Ovary (tissue), 10 donors: ENCODE measurements at places on chromosomes 3 and 15. TPM values are rescaled to one million over a fixed set of nuclear protein-coding genes. Genes with fewer than 3 reads are reported as not detected.

The LTK gene
- polyA plus RNA-seq = 0.23 TPM

The ISL2 gene
- polyA plus RNA-seq = not detected

The GPX1 gene
- polyA plus RNA-seq = 192 TPM

The LRRK1 gene
- 6.5 TPM for polyA plus RNA-seq

The REC114 gene
- not detected for polyA plus RNA-seq

The GOLGA8K gene
- 0.60 TPM for polyA plus RNA-seq

The TRA2B gene
- 132 TPM for polyA plus RNA-seq

The CCR9 gene
- polyA plus RNA-seq = not detected

The DGKG gene
- polyA plus RNA-seq = 7.0 TPM

The COPS2 gene
- 80.5 TPM for polyA plus RNA-seq

The IMPG2 gene
- polyA plus RNA-seq = 0.06 TPM

DNA sequence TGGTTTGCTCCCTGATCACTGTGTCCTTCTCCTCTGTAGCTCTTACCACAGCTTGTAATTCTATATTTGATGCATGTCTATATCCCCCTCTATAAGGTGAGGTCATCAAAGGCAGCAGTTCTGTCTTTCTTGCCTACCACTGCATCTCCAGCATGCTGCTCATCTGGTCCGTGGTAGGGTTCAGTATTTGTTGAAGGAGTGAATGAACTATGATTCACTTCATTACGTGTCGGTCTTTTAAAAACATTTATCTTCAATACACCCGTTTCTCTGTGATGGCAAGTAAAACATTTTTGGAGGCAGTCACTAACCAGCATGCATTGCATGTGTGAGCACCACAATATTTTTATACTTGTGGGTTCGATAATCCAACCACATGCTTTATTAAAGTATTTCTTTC is 27.6 kb downstream of the CHST14 start:
- no peak for DNase-seq

DNA sequence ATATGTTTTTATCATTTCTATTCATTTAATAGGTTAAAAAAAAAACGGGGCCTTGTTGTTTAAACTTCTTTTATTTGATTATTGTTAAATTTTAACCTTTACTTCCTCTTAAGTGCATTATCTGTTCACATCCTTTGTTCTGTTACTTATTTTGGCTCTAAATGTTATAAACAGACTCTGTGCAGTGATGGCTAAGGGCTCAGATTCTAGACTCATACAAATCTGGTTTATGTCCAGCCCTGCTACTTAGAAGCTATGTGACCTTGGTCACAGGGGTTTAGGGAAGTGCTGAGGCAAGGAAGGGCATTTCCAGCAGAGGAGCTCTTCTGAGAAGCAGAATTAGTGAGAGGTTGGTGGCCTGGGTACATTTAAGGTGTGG is 55.3 kb upstream of the VILL start:
- no peak for DNase-seq

DNA sequence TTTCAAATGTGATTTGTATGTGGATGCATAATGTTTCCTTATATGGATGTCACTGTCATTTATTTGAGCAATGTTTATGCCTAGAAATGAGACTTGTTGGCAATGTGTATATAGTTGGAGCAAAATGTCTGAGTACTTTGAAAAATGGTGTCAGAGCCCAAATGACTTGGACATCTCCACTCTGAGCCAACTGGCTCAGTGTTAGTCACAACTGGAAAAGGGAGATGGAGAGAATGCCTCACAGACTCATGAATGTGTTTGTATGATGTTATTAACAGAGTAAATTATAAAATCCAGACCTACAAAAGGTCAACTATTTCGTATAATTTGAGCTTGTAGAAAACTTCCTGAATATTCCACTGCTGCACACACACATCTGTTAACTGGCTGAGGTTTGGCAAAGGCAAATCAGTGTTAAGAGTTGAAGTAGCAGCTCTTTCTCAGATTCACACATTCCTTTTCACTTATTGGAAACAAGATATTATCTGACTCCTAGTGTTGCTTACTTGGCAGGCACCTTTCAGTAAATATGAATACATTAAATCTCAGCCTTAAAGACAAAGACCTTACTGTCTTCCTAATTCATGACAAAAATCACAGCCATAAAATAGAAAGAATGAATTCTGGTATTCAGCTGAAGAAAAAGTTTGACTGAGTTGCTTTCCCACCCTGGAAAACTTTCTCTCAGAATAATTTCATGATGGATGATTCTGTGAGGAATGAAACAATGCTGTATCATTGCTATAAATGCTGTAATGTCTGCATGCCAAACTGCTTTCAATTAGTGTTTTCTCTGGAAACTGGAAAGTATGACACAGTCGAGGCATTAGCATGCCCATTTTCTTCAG is 27.0 kb downstream of the ADIPOQ start:
- no peak for DNase-seq

DNA sequence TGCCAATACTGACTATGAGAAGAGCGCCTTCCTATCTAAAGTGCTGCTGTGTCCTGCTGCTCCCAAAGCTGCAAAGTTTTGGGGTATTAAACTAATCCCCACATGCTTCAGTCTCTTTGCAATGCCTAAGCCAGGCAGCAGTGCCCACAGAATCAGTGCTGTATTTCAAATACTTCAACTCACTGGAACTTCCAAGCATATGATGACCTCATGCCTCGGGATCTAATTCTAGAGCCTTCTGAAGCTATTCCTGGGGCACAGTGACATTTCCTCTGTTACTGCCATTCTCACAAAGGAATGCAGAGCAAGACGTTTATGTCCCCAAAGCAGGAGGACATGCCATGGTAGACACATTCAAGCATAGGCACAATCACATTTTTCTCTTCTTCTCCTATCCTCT is 78.5 kb downstream of the CD200 start:
- no peak for DNase-seq

DNA sequence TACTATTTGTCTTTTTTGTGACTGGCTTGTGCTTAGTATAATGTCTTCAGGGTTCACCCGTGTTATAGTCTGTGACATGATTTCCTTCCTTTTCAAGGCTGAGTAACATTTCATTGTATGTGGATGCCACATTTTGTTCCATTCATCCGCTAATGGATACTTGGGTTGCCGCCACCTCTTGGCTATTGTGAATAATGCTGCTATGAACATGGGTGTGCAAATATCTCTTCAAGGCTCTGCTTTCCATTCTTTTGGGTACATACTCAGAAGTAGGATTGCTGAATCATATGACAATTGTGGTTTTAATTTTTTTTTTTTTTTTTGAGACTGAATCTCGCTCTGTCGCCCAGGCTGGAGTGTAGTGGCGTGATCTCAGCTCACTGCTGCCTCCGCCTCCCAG is 15.4 kb downstream of the CRTC3 start:
- DNase-seq = no peak

DNA sequence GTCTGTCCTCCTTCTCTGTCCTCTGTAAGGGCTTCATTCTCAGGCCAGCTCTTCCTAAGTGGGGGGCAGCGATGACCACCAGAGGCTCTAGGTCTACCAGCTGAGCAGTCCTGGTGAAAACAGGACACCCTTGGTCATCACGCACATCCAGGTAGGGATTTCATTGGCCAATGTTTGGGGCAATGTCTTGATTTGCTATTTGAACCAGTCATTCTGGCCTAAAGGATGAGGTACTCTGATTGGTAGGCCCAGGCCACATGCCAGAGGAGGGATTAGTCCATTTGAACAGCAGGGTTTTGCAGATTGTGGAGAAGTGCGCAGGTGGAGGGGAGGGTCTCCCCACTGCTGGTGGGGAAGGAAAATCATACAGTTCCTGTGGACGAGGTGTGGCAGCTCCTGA is 57.3 kb downstream of the PLXNA1 start:
- DNase-seq = no peak

DNA sequence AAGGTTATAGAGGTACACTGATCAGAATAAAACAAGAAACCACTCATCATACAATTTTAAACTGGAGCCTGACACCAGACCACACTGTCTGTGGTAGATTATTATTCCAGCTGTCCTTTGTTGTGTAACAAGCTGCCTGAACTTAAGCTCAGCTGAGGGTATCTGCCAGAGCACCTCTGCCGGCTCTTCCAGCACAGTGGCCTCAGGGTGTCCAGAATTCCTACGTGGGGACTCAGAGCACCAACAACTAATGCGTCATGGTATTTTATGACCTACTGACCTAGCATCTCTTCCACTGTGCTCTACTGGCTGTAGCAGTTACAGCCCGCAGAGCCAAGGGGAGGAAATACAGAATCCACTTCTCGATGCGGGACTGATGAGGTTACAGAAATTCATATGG is 15.6 kb upstream of the RAF1 start:
- no peak for DNase-seq

GRCh38 chr3:78845605-78846004 is 922.2 kb downstream of the ROBO1 start:
- DNase-seq = no peak

GRCh38 chr3:14819671-14820070 is 909 bp downstream of the FGD5 start:
- DNase-seq = no peak

DNA sequence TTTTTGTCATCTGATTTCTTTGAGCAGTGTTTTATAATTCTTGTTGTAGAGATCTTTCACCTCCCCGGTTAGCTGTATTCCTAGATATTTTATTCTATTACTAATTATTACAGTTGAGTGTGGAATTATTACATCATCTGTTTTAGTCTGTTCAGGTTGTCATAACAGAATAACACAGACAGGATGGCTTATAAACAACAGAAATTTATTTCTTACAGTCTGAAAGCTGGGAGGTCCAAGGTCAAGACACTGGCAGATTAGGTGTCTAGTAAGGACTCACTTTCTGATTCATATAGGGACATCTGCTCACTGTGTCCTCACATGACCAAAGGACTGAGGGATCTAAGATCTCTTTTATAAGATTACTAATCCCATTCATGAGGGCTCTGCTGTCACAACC is 121.3 kb upstream of the THBS1 start:
- no peak for DNase-seq

DNA sequence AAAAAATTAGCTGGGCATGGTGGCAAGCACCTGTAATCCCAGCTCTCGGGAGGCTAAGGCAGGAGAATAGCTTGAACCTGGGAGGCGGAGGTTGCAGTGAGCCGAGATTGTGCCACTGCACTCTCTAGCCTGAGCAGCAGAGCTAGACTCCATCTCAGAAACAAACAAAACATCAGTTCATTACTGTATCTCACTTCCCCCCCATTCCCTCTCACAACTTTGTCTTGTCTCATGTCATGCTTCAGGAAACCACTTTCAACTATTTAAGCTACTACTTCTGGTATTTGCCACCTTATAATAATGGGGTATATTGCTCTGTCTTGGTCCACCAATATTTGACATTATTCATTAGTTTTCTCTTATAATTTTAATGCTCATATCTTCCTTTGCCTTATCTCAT is 26.2 kb downstream of the PIK3CA start:
- no peak for DNase-seq

DNA sequence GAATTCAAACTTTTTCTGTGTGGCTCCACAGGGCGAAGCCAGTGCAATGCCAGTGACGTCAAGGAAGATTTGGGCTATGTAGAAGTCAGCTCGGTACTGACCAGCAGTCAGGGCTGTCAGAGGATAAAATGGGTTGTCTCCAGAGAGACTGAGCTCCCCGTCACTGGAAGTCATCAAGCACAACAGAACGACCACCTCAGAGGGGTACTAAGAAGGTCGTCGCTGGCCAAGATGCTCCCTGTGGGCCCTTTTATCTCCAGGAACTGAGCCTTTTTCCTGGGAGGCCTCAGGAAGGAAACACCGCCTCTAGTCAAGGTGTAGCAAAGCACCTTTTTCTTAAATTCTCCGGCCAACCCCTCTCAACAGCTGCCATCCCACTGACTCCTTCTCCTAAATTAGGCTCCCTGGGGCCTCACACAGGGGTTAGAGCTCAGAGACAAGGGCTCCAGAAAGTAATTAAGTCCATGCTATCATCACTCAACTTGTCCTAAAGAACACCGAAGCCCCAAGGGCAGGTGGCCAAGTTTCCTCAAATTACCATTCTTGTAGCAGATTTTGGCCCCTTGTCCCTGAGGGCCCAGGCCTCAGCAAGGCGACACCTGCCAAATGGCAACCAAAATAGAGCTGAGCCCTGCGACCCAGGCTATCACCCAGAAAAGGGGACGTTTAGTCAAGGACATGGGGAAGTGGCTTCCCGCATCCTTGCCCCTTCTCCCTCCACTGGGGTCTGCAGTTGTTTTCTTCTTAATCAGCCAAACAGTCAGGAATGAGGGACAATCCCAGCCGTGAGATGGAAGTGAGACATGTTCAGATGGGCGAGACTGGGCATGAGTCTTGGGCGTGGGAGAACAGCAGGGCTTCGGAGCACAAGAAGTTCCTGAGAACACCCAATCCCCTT is 48.0 kb downstream of the SSUH2 start:
- no peak for DNase-seq

DNA sequence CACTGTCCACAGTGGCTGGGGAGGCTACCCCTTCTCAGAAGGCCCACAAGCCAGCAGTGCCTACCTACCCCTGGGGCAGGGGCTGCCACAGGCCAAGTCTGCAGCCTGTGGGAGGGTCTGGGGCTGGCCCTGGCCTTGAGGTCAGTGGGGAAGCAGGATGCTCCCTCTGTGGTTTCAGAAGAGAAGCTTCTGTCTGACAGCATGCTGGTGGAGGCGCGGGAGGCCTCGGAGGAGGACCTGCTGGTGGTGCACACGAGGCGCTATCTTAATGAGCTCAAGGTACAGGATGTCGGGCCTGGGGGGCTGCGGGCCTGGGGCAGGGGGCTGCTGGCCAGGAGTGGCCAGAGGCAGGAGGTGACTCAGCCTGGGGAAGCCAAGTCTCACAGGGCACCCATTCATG is 3.2 kb downstream of the HDAC11 start:
- no peak for DNase-seq

DNA sequence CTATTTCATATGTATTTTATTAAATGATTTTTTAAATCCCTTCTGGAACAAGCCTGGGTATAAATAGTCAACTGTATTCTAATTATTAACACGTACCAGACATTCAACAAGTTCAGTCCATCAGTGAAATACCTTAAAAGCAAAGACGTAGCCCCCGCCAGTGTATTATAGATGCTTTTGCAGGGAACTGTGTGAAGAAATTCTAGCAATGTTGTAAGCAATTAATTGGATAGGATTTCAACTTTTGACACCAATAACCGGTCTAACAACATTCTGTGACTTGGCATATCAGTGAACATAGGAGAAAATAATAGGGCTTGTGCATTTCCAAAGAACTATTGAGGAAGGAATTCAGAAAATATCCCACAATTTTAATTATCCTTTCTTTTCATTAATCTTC is 67.2 kb upstream of the TGFBR2 start:
- no peak for DNase-seq

DNA sequence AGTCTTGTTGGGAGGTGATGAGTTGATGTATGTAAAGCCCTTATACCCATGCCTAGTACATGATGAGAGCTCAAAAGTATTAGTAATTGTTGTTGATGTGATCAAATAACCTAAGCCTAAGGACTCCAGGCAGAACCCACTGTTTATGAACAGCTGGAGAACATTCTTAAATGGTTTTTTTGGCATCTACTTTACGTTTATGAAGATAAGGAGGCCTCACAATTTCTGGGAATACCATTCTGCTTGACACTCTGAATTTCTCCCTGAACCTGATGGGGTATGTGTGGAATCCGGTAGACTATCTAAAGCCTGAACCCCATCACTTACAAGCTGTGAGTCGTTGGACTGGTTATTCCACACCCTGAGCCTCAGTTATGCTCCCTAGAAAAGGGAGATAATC is 244.6 kb upstream of the WNT5A start:
- no peak for DNase-seq
